ENCODE measurements at places on chromosomes 2 and 18. TPM values are rescaled to one million over a fixed set of nuclear protein-coding genes. Genes with fewer than 3 reads are reported as not detected.
A peak's percentile ranks its signal among the peaks of the same experiment; 100 is the strongest.

ZNF385B gene
- total RNA-seq, result 2.5 TPM

DNA sequence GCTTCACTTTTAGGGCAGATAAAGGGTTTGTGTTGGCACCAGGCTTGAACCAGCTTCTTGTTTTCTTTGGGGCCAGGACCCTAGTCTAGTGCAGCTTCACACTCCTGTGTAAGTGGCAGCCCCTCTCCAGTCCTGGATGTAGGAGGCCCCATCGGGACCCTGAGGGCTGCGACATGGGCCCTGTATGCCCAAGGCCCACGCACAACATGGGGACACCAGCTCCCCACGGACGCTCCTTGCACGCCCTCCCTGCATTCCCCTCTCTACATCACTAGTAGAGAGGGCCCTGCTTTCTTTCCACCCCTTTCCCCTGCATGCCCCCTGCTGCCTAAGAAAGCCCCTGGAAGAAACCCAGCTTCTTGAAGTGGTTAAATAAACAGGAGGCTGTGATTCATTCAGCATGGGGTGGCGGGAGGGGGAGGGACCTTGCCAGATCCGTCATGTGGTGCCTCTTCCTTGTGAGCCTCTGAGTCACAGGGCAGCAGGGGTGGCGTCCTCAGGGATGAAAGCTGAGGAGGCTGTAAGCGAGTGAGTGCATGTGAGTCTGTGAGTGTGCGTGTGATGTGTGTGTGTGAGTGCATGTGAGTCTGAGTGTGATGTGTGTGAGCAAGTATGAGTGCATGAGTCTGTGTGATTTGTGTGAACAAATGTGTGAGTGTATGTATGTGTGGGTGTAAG, 42.5 kb downstream of the COPS8 start:
- DNase-seq, result peak; percentile 49

- no peak for DNase-seq
These were observed 39.1 kb upstream of the FAM124B start for GRCh38 chr2:224440988-224441387.

TMEM178A gene
- total RNA-seq, result 5.2 TPM

- no peak for DNase-seq
These were observed 1.1 kb upstream of the LIPG start for GRCh38 chr18:49560624-49561288.

DNA sequence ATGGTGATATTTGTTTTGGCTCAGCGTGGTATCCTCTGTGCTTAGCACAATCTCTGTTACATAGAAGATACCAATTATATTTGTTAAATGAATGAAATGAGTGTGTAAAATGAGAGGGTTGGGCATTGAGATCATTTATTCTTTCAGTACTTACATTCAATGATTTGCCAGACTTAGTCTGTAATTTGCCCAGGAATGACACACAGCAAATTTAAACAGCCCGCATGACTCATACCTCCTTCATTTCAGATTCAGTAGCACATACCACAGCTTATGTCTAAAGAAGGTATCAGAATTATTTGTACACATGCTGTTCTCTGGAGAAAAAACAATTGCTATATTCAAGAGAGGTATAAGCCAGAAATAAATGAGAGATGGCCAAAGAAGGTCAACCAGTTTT, 37.0 kb downstream of the KLHL14 start:
- DNase-seq, result no peak

GRCh38 chr2:163155279-163155883, 316.8 kb upstream of the KCNH7 start:
- no peak for DNase-seq

DNA sequence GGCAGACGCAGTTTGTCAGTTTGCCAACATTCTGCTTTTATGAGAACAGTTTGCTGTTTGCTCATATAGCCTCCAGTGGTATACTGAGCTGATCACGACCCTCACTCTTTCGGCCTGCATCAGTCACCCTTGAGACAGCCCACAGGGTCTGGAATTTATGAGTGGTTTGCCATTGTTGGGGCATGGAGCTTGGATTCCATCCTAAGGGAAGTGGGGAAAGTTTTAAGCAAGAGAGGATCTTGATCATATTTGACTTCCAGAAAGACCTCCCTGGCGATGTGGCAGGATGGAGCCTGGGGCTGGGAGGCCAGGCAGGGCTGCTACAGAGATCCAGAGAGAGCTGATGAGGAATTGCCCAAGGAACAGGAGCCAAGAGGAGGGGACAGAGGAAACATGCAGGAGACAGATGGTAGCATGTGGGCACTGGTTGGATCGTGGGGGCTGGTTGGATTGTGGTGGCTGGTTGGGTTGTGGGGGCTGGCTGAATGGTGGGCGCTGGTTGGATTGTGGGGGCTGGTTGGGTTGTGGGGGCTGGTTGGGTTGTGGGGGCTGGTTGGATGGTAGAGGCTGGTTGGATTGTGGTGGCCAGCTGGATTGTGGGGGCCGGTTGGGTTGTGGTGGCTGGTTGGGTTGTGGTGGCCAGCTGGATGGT, 27.3 kb upstream of the GPR17 start:
- DNase-seq, result no peak

RAB17 gene
- 1.7 TPM for total RNA-seq

GRCh38 chr18:48800876-48801727, 149.7 kb downstream of the SMAD7 start:
- no peak for DNase-seq

DNA sequence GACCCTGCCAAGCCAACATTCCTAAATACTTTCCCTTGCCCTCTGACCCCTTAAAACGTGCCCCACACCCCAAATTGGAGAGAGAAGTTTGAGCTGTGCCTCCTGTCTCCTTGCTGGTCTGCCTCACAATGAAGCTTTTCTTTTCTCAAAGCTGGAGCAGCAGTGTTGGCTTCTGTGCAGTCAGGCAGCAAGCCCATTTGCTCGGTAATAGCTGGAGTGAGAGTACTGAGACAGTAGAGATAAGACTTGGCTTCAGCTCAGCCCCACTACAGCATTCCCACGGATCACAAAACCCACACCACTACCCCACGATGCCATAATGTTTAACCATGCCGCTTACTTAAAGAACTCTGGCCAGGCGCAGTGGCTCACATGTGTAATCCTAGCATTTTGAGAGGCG, 73.0 kb downstream of the NCAPH start:
- no peak for DNase-seq

GRCh38 chr2:24820175-24820513, 26.9 kb downstream of the CENPO start:
- DNase-seq, result no peak

- DNase-seq, result no peak
These were observed 155.3 kb upstream of the PKDCC start for GRCh38 chr2:41892476-41892875.

DNA sequence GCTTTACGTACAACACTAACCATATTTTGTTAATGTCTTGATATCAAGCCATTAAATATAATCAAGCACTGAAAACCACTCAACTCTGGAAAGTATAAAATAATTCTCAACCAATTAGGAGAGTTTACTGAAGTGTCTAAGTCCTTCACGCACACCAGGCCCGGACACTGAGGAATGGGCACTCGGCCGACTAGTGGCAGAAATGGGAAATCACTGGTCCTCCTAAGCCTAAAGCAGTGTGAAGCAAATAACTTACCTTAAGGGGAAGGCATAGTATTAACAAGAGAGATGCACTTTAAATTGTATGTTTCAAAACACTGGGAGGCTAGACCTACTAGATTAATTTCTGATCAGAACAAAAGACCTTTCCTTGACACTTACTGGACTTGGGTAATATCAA, 45.7 kb downstream of the FAM210A start:
- DNase-seq, result no peak

- DNase-seq, result no peak
These were observed 167.2 kb upstream of the RBBP8 start for GRCh38 chr18:22765896-22766295.

GRCh38 chr2:12978066-12978835, 261.5 kb downstream of the TRIB2 start:
- no peak for DNase-seq

- no peak for DNase-seq
These were observed 88.6 kb downstream of the GULP1 start for GRCh38 chr2:188380280-188380679.

DNA sequence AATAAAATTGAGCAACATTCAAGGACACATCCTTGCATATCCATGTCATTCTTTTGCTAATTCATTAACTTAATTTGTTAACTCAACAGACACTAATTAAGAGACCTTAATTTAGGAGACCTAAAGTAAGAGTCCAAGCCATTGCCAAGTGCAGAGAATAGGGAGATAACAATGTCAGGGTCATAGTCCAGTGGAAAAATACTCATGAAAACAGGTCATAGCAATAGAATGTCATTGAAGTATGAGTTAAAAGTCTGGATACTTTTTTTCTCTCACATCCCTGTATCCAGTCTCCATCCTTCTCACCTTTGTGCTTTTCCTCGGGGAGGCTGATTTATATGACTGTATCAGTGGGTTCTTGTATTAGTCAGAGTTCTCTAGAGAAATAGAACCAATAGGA, 26.6 kb upstream of the DPP4 start:
- DNase-seq, result no peak

- no peak for DNase-seq
These were observed 31.3 kb downstream of the KIAA2012 start for GRCh38 chr2:202104286-202104870.

DNA sequence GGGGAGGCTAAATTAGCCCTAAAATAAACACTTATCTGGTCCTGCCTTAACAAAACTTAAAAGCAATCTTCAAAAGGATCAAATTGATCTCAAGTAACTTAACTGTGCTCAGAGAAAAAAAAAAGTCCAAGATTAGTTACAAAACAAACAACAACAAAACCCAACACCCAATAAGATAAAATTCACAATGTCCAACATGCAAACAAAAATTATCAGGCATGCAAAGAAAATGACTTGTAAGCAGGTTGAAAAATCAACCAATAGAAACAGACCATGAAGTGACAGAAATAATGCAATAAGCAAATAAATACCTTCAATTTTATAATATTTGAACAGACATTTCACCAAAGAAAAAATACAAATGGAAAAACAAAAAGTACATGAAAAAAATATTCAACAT, 4.0 kb upstream of the REEP1 start:
- DNase-seq, result no peak

DNA sequence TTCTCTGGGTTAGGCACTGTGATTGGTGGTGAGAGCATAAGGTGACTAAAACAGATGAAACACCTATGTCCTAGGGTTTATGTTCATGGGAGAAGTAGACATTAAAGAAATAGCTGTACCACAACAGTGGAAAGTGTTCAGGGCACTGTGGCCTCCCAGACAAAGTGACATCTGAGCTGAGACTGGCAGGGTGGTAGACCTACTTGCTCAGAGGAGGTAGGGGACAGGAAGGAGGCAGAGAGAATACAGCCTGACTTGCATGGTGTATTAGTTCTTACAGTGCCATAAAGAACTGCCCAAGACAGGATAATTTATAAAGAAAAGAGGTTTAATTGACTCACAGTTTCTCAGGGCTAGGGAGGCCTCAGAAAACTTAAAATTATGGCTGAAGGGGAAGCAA, 82.6 kb downstream of the MAPRE2 start:
- DNase-seq, result no peak

DNA sequence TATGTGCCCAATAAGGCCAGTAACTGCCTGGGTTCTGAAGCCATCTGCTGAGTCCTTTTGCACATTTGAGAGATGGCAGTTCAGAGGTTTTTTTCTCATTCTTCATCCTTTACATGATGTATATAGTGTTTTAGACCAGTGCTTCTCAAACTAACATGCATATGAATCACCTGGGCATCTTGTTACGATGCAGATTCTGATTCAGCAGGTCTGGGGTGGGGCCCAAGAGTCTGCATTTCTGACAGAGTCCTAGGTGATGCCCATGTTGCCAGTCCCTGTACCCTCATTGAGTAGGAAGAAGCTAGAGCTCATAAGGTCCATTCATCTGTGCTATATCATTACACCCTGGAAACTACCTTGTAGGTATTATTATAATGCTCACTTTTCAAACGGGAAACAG, 3.8 kb downstream of the SMYD5 start:
- DNase-seq, result no peak

IL36G gene
- total RNA-seq, result not detected

CFAP65 gene
- not detected for total RNA-seq

- no peak for DNase-seq
These were observed 15.0 kb upstream of the BMPR2 start for GRCh38 chr2:202361108-202361507.

- peak; percentile 35 for DNase-seq
These were observed 2.7 kb downstream of the ID2 start for GRCh38 chr2:8684540-8684877.

GRCh38 chr18:75517286-75517685, 89.8 kb upstream of the SMIM21 start:
- no peak for DNase-seq

COL6A3 gene
- total RNA-seq, result 1,173 TPM

KLHL29 gene
- 8.7 TPM for total RNA-seq

DNA sequence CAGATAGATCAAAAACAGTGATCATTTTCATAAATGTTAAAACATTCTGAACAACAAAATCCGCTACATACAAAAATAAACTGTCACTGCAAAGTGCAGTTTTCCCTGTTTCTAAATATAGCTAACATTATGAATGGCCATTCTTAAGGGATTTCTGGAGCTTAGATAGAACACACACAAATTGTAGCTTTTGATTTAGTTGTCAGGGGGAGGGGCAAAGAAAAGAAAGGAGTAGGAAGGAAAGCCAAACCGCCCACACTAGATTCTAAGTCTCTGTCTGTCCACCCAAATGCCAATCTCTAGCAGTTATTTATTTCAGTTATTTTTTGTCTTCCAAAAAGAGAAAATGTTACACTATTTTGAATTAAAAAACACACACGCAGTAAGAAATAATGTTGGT, 182.4 kb downstream of the CDH2 start:
- no peak for DNase-seq

GRCh38 chr2:181314551-181314950, 142.6 kb upstream of the ITGA4 start:
- DNase-seq, result no peak

GRCh38 chr2:64640153-64641044, 13.3 kb downstream of the SERTAD2 start:
- no peak for DNase-seq

GRCh38 chr2:62844311-62845090, 139.0 kb downstream of the EHBP1 start:
- DNase-seq, result no peak

MCEE gene
- total RNA-seq, result 56.2 TPM

- no peak for DNase-seq
These were observed 86.7 kb upstream of the CTAGE1 start for GRCh38 chr18:22504251-22505030.

DNA sequence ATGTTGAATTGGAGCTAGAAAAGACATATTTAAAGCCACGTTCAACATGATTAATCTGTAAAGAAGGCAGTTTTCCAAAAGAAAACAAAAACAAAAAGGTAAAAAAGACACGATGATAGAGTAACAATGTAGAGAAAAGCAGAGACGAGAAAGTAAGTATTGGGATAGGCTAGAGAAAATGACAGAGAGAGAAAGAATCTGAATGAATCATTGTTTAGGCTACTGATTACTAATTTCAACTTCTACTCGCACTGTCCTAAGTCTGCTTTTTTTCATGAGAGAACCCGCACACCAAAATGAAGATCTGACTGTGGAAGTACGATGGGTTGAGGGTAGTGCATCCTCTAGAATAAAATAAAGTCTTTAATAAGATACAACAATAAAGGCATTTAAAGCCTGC, 1599.2 kb upstream of the TMEFF2 start:
- no peak for DNase-seq

FARP2 gene
- total RNA-seq, result 51.7 TPM
